ENCODE measurements at places on chromosomes 12 and 14.

- DNase-seq: no peak
These were observed 29.5 kb upstream of the TMPO start for GRCh38 chr12:98485792-98486340.

- DNase-seq: no peak
These were observed 67.5 kb downstream of the ETV6 start for GRCh38 chr12:11716794-11717518.

DNA sequence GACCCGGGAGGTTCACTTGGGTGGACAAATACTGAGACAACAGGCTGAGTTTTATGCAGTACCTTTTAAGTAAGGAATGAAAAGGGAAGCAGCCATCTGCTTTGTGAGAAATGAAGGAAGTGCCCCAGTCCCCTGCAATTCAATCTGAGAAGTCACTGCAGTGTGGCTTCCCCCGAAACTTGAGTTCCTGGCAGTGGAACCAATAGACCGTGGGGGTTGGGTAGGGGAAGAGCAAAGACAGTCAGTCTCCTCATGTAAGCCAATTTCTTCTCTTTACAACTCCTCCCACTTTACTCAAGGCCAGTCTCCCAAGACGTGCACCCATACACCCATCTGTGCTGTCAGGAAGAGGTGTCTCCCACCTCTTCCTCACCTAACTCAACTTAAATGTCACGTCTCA lies 206.5 kb downstream of the BCAT1 start:
- no peak for DNase-seq

- DNase-seq: no peak
These were observed 30.4 kb downstream of the NUAK1 start for GRCh38 chr12:106108185-106108835.

DNA sequence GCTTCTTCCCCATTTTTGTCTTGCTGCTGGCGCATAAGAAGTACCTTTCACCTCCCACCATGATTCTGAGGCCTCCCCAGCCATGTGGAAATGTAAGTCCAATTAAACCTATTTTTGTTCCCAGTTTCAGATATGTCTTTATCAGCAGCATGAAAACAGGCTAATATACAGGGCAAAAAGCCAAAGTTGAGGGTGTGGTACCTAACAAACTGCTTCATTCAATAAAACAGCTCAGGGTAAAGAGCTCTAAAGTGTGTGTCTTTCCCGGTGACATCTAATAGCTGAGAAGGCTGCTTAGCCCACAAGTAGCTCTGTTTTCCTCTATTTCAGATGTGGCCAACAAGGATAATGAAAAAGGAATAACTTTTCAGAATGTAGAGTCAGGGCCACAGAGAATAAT lies 76.7 kb upstream of the SLC8A3 start:
- no peak for DNase-seq

- peak; percentile 71 for DNase-seq
These were observed at the start of gene BICD1 for GRCh38 chr12:32106517-32107358. TSS of gene BICD1 (plus strand) at chr12:32106847. CDS start at chr12:32107332, 485 bp downstream.

- DNase-seq: no peak
These were observed 17.4 kb downstream of the ACVRL1 start for GRCh38 chr12:51924551-51925319.

DNA sequence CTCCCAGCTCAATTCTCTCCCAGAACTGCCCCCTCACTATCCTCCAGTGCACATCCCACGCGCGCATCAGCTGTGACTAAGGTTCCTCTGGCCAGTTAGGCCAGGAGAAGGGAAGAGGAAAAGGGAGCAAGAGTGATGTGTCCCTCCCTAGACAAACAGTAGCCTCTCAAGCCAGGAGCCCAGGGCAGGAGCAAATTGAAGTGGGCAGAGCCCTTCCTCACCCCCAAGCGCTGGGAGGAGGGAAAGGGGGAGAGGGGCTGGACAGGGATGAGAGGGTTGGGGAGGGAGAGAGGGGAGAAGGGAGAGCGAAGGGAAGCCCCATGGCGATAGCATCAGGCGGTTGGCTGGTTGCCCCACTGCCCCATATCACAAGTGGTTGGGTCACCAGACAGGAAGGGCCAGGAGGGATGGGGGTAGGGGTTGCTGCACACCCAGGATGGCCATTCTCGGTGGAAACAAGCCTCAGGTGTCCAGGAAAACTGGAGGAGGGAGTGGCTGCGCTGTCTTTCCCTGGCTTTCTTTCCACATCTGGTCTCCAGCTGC lies 1.1 kb downstream of the CD63 start:
- DNase-seq: no peak

All from stimulated activated CD4-positive, alpha-beta T cell treated with anti-CD3 and anti-CD28 coated beads, TNF-alpha, amount 100 ng/mL, for 48 hours (primary cell).